Posterior vena cava (tissue), 2 donors: ENCODE measurements at places on chromosomes 4 and X. TPM values are rescaled to one million over a fixed set of nuclear protein-coding genes. Genes with fewer than 3 reads are reported as not detected.

Gene VEGFC
- total RNA-seq, result 11.6 TPM

GRCh38 chr4:36651253-36651652, 369.8 kb downstream of the DTHD1 start:
- no peak for DNase-seq

DNA sequence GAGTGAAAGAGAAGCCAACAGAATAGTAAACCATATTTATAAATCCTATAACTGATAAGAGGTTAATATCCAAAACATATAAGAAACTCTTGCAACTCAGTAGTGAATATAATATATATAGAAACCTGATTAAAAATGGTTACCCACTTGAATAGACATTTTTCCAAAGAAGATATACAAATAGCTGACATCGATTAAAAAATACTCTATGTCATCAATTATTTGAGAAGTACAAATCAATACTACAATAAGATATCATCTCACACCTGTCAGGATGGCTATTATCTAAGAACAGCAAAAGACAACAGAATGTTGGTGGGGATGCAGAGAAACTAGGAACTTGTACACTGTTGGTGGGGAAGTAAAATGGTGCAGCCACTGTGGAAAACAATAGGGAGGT, 254.4 kb downstream of the PPARGC1A start:
- no peak for DNase-seq

GRCh38 chr4:157832596-157832995, 340.2 kb downstream of the GASK1B start:
- DNase-seq, result no peak

- peak; percentile 87 for DNase-seq
Observed at GRCh38 chr4:1082215-1083182, 30.9 kb downstream of the RNF212 start.

DNA sequence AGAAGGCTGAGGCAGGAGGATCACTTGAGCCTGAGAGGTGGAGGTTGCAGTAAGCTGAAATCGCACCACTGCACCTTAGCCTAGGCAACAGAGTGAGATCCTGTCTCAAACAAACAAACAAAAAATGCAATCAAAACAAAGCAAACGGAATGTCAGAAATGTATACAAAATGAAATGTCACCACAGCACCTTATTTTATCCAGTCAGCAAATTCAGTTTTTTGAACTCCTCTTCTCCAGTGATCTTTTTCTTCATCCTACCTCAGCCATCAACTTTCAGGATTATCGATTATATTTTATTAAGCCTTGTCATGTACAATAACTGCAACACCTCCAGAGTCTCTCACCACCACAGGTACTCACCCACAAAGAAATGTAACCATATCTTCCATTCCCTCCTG, 31.1 kb upstream of the HPGDS start:
- DNase-seq, result no peak

DNA sequence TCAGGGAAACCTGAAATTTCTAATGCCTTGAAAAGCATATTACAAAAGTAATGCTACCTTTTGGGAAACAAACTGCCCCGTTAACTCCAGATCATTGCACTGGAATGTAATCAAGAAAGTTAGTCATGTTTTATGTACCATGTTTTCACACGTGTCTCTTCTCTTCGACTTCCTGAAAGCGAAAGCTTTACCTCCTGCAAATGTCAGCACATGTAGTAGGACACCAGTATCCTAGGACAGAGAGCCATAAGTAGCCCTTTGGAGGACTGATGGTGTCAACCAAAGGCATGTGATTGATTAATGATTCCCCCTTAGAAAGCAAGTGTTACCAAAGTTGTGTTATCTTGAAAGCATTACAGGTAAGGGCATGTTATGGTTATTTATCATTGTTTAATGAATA, 8.8 kb upstream of the MND1 start:
- DNase-seq, result no peak

Gene EGFL6
- 0.14 TPM for total RNA-seq

Gene GLRA3
- not detected for total RNA-seq

DNA sequence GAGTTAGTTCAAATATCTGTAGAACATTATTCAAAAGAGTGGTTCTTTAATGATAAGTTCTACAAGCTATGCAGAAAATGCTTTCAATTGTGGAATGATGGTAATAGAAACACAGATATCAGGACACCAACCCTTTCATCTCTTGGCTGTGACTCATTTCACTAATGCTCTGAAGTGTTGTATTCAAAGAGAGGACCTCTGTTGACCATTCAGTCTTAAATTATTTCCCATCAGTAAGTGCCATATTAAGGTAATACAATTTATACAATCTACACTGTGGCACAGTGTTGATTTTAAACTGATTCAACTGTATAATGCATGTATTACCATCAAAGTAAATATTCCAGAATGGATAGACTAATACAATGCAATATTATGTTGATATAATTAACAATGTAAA, 289.0 kb upstream of the ADGRL3 start:
- no peak for DNase-seq

DNA sequence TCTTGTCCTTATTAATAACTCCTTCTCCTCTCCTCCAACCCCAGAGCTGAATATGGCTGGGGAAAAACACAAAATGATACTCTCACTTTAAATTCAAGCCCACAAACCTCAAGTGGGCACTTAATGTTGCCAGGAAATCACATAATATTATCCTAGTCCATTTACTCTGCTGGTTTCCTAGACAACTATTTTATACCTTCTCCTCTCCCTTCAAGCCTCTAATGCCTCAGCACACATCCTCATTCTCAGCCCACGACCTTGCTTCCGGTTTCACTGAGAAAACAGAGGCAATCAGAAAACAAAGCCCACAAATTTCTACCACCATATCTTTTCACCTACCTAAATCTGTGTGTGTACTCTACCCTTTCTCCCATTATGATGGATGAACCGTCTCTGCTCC, 12.1 kb upstream of the CLCN5 start:
- no peak for DNase-seq

- DNase-seq, result no peak
Observed at GRCh38 chrX:70336767-70337166, 46.9 kb downstream of the KIF4A start.

Gene TRIM60
- not detected for total RNA-seq

Gene ARMCX4
- 14.6 TPM for total RNA-seq

DNA sequence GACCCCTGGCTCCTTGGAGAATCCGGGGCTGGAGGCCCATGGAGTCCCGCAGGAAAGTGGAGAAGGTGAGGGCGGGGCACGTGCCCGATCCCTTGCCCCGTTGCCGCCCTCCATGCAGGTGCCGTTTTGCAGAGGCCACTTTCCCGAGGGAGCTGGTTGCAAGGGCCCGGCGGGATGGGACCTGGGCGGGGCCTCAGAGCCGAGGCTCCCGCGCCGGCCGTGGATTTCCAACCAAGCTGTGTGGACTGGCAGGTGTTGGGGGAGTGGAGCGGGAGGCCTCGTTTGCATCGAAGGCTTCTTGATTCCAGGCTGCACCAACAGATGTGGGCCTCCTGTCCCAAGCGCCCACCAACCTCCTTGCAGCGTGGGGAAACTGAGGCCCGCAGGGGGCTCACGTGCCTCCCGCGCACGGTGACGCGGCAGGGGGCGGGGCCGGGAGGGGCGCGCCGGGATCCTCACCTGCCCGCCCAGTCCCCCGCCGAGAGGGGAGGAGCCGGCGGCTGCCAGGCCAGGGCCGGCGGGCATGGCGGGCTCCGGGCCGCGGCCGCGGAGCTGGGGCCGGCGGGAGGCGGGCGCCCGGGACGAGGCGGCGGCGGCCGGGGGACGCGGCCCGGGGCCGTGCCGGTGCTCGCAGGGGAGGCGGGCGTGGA, 24.9 kb downstream of the SH3BP2 start:
- no peak for DNase-seq

GRCh38 chr4:83109480-83110222, 4.9 kb downstream of the PLAC8 start:
- no peak for DNase-seq

DNA sequence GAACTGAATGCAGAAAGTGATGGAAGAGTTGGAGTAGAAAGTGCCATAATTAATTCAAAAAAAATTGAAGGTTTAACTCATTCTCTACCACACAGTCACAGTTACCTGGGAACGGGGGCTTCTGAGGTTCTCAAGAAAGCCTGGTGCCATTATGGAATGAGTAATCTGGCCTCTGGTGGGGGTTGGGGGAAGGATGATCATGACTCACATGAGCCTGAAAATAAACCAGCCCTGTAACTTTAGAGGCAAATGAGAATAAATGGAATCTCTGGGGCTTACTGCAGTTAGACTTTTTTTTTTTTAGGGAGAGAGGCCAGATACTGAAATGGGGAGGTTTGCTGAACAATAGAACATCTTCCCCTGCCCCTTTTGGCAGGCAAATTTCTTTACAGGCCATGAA, 55.3 kb downstream of the SOD3 start:
- no peak for DNase-seq

Gene XK
- total RNA-seq, result 1.7 TPM

DNA sequence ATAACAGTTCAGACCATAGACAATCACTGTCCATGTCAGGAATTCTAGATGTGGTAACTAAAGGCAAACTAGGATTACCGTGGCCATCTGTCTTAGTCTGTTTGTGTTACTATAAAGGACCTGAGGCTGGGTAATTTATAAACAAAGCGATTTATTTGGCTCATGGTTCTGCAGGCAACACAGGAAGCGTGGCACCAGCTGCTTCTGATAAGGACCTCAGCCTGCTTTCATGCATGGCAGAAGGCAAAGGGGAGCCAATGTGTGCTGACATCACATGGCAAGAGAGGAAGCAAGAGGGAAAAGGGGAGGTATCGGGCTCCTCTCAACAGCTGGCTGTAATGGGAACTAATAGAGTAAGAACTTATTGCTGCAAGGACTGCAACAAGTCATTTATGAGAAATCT, 376.7 kb downstream of the GPM6A start:
- no peak for DNase-seq

DNA sequence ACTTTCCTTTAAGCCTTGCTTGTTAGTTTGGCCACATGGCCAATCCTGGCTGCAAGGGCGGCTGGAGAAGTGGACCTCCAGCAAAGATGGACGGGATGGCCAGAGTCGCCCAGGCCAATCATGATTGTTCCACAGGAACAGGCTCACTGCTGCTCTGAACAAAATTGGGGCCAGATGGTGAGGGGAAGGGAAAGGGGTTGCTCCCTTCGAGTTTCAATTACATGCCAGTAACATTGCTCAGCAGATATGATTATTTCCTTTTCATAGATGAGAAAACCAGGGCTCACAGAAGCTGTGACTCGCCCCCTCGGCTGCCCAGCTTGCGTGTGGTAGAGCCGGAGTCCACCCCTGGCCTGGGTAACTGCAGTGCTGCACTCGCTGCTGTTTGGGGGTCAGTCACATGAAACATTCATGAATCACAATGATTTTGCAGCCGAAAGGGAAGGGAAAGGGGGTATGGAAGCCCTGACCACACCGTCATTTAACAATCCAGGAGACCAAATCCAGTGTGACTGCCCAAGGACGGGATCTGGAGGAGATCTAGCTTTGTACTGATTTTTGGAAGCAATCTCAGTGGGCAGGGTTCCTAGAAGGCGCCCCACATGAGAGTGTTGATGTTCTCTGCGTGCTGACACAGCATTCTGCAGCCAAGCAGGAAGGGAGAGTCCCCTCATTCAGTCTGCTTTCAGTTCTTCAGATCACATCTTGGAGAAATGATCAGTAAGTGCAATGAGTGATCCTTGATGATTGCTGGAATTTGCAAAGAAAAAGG, 77.3 kb upstream of the MSX1 start:
- no peak for DNase-seq

Gene GPAT3
- total RNA-seq, result 4.3 TPM

DNA sequence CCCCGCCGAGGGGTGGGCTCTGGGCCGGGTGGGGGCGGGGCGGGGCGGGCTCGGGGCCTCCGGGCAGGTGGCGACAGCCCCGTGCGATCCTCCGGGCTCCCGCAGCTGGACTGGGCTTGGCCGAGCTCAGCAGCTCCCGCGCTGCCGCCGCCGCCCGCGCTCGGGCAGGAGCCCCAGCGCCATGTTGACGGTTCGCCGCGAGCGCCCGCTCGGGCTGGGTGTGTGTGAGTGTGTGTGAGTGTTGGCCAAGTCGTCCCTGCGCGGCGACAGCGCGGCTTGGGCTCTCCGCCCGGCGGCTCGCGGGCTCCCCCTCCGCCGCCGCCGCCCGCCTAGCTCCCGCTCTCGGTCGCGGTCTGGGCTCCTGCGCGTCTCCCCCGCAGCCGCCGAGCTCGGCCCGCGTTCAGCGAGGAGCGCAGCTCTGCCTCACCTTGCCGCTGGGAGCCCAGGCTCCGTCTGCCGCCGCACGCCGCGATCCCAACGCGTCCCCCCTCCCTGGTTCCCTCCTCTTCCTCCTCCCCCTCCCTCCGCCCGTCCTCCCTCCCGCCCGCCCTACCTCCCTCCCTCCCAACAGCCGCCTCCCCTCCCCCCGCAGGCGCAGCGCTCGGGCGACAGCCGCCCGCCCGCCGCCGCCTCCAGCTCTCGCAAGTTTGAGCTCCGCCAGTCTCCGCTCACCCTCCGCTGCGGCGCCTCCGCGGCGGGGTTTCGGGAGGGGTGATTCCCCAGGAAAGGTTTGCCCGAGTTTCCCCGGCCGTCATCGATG, at the start of gene BCOR:
Gene BCOR (minus strand): TSS at position 455 of the 760 bp plus-strand sequence. CDS start 20,029 bp downstream, outside the sequence.
- peak; percentile 90 for DNase-seq

Gene KLHL15
- total RNA-seq, result 6.3 TPM

GRCh38 chrX:138127314-138127713, 561.4 kb downstream of the ZIC3 start:
- DNase-seq, result no peak

Gene ANXA3
- total RNA-seq, result 20.0 TPM

Gene VCX3B
- total RNA-seq, result not detected

- DNase-seq, result no peak
Observed at GRCh38 chr4:22556495-22556894, 40.6 kb upstream of the ADGRA3 start.

DNA sequence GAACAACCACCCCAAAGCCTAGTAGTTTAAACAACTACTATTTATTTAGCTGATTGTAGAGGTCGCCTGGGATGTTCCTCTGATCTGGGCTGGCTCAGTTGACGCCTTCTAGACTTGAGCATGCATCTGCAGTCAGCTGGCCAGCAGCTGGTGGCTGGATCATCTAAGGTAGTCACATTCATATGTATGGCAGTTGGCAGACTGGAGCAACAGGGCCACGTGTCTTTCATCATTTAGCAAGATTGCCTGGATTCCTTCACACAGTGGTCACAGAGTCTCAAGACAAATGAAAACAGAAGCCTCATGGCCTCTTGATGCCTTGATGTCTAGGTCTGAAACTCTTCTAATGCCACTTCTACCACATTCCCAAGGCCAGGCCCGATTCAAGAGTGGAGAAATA, 220.6 kb upstream of the S100G start:
- DNase-seq, result no peak

DNA sequence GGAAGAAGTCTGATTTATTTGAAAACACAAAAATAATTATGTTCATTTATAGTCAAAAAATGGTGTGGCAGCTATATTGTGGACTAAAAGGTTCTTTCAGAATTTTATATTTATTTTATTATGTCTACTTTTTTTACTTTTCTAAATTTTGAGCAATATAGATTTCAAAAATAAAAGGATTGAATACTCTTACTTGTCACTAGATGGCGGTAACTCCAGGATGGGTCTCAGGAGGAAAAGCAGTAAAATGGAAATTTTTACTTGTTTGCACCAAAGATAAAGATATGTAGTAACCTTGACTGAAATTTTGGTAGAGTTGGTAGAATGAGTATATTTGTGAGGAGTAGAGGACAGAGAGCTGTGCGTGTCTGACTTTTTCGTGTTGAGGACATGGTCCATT, 14.5 kb upstream of the DACH2 start:
- DNase-seq, result no peak
